A172 (cell line): ENCODE measurements at places on chromosomes 6 and 20. TPM values are rescaled to one million over a fixed set of nuclear protein-coding genes. Genes with fewer than 3 reads are reported as not detected.
A peak's percentile ranks its signal among the peaks of the same experiment; 100 is the strongest.

DNA sequence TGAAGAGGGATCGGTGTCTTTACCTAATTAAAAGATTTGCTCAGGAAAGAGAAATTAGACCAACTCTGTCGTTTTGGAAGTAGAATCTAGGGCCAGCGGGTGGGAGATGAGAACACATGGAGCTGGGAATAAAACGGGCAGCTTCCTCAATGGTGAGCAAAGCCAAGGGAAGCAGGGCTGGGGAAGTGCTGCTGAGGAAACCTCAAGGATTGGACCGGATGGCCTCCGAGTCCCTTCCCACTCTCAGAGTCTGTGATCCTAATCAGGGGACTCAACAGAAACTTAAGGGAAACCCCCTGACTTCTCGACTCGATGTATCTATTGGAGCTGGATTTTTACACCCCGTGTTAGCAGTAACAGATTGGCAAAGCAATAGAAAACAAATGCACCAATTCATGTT lies 10.8 kb downstream of the GCNT2 start:
- DNase-seq: no peak

DNA sequence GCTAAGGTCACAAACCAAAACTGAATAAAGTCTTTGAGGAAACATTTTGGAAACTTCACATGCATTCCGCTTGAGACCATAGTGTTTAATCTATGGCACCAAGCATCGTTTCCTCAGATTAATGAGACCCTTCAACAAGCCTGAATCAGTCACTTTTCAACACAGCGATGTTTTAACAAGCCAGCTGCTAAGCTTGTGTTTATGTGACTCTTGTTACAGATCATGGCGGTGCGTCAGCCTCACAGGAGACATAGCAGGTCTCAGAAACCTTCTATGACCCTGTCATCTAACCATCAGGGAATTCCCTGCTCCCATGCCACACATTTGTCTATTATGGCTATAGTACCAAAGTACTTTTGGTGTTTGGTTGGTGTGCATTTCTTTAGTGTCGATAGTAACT lies 57.2 kb downstream of the MTFR2 start:
- no peak for DNase-seq

DNA sequence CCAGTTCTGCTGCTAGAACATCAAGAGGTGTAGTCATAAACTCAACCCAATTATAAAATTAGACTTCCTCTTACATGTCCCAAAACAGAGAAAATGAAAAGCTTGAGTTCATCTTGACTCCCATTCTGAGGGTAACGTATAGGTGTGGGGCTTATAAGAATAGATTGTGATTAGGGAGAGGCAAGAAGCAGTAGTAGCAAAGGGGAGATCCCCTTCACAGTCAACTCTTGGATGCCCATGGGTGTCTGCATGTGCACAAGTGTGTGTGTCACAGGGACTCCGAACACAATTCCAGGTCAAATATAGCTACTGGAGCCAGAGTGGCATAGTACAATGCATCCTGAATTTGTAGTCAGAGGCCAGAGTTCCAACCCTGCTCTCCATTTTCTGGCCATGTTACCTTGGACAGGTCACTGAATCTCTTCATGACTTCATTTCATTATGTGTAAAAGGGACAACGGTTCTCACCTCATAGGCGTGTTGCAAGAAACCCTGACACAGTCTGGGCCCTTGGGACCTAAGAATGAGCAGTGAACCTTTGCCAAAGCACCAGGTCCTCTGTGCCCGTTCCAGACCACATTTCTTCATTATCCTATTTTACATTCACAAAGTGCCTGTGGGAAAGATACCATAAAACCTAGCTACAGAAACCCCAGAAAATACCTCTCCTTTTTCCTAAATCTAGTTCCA lies 11.8 kb downstream of the GSTA4 start:
- no peak for DNase-seq

- DNase-seq: no peak
Observed at GRCh38 chr20:32918751-32919150, 60.0 kb downstream of the EFCAB8 start.

GRCh38 chr6:108476847-108477430 lies 83.8 kb upstream of the FOXO3 start:
- DNase-seq: no peak

DNA sequence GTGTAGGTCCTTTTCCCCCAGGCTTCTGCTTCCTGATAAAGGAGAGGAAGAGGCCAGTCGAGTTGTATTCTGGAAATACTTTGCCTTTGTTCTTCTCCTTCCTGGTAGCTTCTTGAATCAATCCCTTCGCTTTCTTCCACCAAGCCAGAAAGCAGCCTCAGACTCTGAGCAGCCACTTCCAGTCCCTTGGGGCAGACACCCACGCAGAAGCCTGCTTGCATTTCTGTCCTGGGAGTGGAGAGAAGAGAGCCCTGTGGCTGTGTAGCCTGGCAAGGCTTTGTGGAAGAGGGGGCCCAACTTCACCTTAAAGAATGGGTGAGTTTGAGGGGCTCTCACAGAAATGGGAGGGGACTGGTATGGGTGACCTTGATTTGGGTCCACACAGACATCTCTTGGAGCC lies 211.0 kb upstream of the SSTR4 start:
- no peak for DNase-seq

DNA sequence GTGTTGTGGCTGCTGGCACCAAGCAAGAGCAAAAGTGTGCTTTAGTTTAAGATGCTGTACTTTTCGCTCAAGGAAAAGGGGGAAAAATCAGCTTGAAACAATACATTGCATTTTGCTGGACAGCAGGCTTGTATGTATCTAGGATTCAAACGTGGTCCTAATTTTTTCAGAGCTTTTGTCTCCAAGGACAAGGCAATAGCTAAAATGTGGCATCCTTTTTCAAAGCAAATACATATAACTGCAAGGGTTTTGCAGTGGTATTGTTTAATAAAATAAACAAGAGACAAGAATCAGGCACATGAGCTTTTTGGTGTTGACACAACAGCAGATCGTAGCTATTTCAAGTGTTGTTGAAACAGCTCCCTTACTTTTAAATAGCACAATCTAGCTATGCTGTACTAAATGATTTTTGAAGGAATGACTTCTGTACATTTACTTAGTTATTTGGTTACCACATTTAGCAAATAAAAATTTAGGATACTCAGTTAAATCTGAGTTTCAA lies 137.0 kb upstream of the HEY2 start:
- no peak for DNase-seq

DNA sequence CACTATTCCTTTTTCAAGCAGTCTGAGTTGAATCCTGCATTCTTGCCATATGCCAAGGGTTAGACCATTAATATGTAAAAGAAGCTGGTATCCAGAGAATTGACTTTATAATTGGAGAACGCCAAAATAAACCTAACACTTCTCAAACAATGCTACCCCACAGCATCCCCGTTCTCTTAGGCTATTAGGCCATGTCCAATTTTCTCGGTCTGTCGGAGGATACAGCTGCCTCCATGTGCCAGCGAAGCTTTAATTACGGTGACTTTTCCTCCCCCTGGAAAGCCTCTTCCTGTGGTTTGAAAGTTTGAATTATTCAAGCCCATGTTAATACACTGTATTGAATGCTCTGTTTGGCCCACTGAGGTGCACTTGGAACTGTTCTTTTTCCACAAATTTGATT lies 60.5 kb downstream of the HS3ST5 start:
- DNase-seq: no peak

GRCh38 chr6:13807696-13808095 lies 6.7 kb downstream of the MCUR1 start:
- DNase-seq: peak; percentile 55

GRCh38 chr6:87213364-87213763 lies 58.0 kb downstream of the ZNF292 start:
- no peak for DNase-seq

GRCh38 chr6:28371280-28371679 lies 21.5 kb downstream of the ZKSCAN3 start:
- DNase-seq: no peak

DNA sequence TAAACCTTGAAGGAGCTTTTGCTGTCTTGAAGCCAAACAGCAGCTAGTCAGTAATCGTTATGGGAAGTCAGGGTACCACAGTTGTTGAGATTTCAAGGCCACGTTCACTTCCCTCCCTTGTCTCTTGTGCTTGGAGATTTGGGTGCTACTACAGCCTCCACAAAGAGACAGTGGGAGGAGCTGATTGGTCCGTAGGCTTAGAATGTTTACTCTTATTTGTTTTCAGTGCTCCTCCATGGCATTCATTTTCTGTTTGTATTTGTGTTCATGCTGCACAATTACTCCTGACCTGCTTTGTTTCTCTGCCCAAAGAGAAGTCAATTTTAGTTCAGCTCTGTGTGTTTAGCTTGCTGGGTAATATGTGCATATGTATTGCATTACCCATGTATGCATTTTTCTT lies 147.7 kb downstream of the PRL start:
- no peak for DNase-seq

- DNase-seq: no peak
Observed at GRCh38 chr20:57504411-57504810, 20.5 kb downstream of the CTCFL start.

The ERVFRD-1 gene
- not detected in 2 replicates for total RNA-seq

The CFB gene
- 3.7 and 4.0 TPM in 2 replicates for total RNA-seq

The BNIP5 gene
- total RNA-seq: not detected in 2 replicates

The ALDH8A1 gene
- total RNA-seq: 0.69 and 0.77 TPM in 2 replicates

The BMP5 gene
- total RNA-seq: 0.17 TPM in 1 of 2 replicates, not detected in the other

The OGFR gene
- 66.0 and 90.7 TPM in 2 replicates for total RNA-seq

The LTA gene
- not detected in 2 replicates for total RNA-seq
